Calu3 (cell line): ENCODE measurements at places on chromosomes 3 and 15.

- DNase-seq = no peak
These were observed 148.5 kb upstream of the NAALADL2 start for GRCh38 chr3:174710612-174711011.

GRCh38 chr15:73127302-73127936 lies 75.2 kb downstream of the NEO1 start:
- DNase-seq = peak; percentile 46

DNA sequence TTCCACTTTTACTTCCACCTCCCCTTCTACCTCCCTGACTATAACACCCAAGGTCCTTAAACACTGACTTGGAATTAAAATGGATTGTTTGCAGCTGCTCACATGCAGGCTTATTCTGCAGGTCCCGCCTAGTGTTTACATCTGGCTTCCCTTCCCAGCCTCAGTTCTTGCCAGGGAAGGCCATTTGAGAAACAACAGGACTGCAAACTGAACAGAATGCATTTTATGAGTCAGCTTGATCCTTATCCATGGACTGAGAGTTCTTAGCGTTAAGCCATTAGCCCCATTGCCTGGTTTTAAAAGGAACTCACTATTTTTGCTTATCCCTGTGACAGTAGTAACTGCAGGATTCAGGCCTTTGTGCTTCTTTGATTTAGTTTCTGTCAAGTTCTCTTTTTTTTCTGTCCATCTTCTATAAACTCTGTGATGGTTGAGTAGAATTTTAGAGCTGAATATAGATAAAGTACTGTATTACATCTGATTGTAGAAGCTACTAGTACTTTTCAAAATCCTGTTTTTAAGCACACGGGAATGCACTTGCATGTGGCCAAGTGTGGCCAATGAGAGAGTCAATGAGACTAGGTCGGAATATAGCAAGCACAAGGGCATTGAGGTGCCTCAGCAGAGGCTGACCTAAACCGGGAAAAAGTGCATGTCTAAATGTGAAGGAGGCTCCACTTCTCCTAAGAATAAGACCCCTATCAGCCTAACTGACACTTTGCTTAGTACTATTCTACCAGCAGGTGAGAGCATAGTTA lies 106.4 kb downstream of the TUSC7 start:
- DNase-seq = no peak

DNA sequence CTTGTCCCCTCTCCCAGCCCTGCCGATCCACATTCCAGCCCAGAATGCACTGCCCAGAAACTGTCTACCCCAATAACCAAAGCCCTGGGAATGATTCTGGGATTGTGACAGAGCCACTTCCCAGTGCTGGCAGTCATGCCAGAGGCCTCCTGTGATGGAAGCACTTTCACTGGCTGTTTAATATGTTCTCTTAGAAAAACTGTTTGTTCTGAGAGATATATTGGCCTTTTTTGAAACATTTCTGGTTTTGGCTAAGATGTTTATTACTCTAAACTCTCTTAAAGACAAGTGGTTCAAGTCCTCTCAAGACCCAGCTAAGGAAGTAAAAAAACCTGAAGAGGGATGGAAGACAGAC lies 74.0 kb upstream of the HACD2 start:
- no peak for DNase-seq

DNA sequence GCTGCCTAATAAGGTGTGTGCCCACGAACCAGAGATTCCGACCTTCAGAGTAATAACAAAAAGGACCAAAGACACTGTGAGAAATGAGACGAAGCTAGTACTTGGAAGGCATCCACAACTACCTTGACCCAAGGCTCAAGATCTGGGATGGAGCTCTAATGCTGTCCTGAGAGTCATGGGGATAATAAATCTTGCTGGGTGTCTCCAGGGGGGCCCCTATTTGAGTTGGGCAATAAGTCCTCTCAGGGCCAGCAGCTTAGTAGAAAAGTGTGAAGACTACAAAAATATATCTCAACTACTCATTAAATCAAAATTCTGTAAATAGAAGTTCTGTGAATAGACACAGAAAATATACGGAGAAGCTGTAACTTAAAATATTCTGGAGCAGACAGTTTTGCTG lies 2.9 kb upstream of the NDN start:
- DNase-seq = no peak

DNA sequence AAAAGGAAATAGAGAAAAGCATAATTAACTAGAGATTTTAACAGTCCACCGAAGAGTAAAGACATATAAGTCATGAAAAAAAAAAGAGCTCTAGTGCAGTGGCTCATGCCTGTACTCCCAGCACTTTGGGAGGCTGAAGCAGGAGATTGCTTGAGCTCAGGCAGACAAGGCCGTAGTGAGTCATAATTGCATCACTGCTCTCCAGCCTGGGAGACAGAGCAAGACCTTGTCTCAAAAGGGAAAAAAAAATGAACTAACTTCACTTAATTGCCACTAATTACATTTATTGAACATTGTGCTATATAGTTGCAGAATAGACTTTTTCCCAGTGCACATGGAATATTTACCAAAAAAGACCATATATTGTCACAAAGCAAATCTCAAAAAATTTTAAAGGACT lies 221.8 kb downstream of the CBLB start:
- peak; percentile 59 for DNase-seq

DNA sequence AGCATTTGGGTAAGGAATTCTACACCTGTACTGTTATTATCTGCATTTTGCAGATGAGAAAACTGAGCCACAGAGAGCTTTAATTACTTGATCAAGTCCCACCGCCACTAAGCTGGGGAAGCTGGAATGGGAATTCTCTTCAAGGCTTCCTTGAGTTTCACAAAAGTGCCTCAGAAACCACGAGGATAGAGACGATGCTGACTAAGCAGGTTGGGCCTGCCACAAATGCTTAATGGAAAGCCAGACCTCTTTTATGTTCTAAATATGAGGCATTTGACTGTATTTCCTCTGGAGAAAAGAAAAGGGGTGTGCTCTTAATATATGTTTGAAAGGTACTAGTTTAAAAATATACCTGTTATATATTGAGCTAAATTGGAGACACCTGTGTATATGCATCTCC lies 34.7 kb downstream of the ADAMTS9 start:
- DNase-seq = no peak

DNA sequence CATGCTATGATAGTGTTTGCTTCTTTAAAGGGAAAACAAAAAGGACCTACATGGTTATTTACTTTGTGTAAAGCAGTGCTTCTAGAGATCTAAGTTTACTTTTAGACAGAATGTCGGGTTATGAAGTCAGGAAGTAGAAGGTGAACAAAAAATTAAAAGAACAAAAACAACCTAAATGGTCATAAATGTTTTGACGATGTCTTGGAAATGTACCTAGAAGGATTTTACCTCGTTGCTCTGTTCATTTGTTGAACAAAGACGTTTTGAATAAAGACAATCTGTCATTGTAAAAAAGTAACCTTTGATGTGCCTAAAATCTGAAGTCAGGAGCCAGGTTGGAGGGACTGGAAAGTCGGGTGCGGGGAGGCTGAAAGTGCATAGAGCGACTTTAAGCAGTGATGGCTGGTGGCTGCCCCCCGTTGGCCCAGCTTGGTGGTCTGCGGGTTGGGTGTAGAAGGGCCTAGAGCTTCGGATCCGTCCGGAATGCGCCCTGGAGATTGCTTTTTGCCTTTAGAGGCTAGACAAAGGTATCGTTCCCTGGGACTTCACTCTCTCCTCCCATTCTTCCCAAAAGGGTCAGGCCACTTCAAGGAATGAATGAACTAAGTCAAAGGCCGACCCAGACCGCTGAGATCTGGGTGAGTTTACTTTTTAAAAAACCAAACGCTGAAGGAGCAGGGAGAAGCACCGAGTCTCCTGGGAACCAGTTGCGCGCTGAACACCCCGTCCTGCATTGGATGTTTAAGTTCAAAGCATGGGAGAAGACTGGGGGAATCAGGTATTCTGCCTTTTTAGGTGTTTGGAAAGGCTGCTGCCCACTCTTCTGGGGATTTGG lies 2.1 kb downstream of the SOX14 start:
- DNase-seq = no peak

- DNase-seq = no peak
These were observed 79.3 kb upstream of the RBMS3 start for GRCh38 chr3:29201604-29202003.

DNA sequence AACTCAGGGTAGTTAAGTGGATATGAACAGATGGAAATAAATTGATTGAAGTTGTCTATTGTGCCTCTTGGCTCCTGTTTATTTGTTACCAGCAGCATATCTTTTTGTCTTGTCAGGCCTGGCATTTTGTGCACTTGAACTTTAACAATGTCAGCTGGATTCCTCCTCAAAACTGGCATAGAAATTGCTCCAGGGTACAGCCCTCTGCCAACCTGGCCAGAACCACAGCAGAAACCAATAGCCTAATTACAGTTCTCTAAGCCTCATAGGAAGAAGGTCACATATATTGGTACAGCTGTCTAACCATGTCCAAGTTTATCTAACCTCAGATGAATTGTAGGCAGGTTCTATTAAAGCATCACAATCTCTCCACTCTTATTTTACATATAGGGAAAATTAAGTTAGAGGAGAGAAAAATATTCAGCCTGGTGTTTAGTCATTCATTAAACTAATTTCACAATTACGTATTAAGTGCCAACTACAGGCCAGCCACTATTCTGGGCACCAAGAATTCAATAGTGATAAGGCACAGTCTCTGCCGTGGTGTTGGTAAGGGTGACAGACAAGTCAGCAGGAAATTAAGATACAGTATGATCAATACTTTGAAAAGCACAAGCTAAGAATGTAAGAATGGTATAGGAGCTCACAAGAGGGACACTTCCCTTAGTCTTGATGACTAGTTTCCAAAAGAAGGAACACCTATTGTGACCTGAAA lies 452.9 kb upstream of the NECTIN3 start:
- DNase-seq = peak; percentile 32

DNA sequence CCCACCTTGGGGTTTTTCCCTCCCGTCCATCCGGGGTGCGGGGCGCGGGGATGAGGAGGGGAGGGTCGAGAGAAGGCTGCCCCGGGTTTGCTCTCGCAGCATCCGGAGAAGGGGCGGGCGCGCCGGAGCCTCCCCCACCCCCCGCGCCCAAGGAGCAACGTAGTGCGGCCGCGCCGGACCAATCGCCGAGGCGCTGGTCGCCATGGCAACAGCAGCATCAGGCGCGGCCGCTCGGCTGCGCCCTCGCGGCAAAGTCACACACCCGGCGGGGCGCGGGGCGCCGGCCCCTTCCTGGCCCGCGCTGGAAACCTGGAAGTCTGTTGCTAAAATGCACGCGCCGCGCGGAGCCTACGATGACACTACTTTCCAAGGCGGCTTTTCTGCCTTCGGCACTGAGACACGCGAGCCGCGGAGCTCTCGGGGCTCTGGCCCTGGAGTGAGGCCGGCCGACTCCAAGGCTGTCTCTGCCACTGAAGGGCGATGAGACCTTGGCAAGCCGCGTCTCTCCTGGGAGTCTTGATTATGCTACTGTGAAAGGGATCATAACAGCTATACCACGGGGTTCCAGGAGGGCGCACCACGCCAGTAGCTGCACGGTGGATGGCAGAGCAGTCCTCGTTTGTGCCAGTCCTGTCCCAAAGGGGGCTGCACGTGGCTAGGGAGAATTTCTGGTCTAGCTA lies at the start of gene IQSEC1:
TSS of gene IQSEC1 (minus strand) at position 104 of the 680 bp plus-strand sequence. CDS start 415 bp downstream, outside the sequence.
- no peak for DNase-seq

- no peak for DNase-seq
These were observed 14.9 kb upstream of the C3orf80 start for GRCh38 chr3:160210341-160210740.

- no peak for DNase-seq
These were observed 43.1 kb upstream of the LCTL start for GRCh38 chr15:66608881-66609280.

- DNase-seq = no peak
These were observed 36.5 kb upstream of the BCL2A1 start for GRCh38 chr15:80007532-80007931.

- no peak for DNase-seq
These were observed 200.5 kb downstream of the ITPR1 start for GRCh38 chr3:4693620-4694019.
